Stimulated activated CD4-positive, alpha-beta T cell treated with anti-CD3 and anti-CD28 coated beads, Interleukin-4, amount 100 ng/mL, for 24 hours (primary cell): ENCODE measurements at places on chromosomes 12 and 14.

DNA sequence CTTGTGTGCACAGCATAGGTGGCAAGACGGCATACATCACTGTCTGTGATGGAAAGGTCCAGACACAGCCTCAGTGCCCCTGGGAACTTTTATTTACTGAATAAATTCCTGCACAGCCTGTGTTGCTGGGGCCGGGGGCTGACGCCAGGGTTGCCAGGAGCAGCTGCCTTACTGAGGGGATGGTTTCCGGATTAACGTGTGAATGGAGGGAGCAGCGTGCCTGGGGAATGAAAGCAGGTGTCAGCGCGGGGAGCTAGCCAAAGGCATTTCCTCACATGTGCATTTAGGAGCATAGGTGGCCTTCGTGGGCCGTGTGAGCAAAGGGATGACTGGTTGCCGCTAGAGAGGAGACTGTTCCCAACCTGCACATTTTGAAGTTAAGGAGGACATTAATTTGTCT is 41.6 kb downstream of the SFSWAP start:
- DNase-seq: no peak

DNA sequence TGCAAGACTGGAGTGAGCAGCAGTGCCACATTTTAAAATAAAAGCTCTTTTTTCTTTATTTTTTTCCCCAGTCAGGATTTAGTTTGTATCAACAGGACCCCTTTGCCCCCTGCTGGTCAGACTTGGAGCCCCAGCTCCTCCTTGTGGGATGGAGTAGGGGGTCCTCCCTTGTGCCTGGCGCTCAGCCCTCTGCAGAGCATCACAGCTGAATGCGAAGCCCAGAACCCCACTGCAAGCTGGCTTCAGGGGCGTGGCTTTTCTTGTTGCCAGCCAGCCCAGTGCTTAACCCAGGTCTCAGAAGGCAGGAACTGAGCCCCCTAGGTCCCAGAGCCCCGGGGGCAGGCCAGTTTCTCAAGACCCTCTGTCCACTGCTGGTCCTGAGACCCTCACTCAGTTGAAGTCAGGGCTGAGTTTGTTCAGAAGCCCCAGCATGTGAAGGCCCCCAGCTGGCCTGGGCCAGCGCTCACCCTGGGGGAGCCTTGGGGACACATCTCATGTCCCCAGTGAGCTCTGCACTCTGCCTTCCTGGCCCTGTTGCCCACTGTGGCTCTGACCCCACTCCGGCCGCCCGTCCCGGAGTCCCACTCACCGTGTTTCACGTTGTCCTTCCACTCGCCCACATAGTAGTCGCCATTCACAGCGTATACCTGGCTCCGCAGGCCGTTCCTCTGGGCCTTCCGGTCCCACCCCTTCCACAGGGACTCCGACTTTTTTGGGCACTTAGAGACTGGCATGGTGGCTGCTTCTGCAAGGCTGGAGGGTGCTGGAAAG is 519 bp downstream of the MORN3 start:
- DNase-seq: peak; percentile 68

DNA sequence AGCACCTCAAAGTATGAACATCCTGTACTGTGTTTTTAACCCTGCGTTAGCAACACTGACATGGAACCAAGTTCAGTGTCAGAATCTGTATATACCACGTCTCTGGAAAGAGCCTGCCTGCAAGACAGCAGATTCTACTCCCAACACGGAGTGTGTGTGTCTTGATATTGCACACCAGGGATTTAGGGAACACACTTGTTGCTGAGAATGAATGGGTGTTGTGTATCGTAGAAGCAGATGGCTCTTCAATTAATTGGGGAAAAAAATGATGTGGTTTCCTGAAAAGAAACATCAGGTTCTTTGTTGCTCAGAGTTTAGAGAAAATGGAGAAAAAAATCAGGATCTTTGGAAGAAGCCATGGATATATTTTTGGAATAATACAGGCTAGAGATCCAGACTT is 170.8 kb downstream of the EGLN3 start:
- no peak for DNase-seq

DNA sequence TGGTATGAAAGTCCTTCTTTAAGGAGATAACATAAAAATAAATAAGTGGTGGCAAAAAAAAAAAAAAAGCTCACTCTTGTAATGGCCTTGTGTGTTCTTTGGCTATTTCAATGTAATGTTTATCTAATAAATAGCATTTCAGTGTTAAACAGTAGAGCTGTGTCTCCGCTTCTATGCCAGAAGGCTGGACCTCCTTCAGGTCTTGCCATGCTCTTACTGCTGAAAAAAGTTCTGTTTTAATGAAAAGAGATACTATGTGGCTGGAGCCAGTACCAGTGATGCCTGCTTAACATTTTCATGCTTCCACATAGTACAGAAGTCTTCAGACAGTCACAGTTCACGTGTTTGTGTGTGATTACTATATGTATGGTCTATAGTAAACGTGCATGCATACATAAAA is 74.1 kb upstream of the PRICKLE1 start:
- DNase-seq: no peak

GRCh38 chr14:69780092-69780491 is 13.2 kb downstream of the SRSF5 start:
- no peak for DNase-seq

DNA sequence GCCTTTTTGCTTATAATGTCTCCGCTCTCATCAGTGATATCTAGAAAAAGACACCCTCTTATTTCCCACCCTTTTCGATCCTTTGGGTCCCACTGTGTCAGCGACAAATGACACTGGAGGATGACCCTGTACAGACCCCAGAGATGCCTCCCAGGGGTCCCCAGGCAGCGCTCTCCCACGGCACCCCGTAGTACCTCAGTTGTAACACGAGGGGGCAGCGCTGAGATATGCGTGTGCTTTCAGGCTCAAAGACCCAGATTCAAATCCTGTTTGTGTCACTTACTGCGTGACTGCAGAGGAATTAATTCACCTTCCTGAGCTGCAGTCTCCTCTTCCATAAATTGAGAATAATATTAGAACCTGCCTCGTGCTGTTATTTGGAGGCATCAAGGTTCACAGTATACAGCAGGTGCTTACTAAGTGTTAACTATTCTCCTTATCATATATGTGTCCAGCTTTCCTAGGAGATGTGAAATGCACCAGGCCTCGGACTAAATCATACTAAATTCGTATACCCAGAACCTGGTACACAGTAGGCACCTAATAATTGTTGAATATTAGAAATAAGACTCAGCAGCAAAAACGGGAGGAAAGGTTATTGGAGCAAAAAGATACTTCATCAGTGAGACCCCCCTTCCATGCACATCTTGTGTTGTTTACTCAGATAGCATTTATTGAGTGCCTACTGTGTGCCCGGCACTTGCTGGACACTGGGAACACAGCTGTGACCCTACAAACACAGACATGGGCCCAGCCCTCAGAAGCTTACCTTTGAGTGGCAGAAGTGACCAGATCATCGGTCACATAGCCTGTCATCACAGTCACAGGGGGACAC is 99.9 kb downstream of the PHETA1 start:
- peak; percentile 9 for DNase-seq

- DNase-seq: no peak
Observed at GRCh38 chr12:68081561-68081960, 78.0 kb downstream of the IFNG start.

- peak; percentile 53 for DNase-seq
Observed at GRCh38 chr12:95218150-95219133, 835 bp downstream of the VEZT start.

DNA sequence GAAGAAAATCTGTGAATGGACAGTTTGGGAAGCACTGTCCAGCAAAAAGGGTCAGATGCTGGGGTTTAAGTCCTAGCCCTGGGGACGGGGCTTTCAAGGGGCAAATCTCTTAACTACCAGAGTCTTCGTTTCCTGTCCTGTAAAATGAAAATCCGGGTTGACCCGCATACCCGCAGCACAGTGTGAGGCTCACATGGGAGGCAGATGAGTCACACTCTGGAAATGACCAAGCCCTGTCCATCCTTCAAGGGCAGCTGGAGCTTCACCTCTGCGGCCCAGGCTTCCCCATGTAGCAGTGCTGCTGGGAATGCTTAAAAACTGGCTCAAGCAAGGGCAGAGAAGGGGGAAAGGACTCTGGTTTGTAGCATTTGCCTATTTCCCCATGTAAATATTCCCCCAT is 19.0 kb downstream of the FAM181A start:
- DNase-seq: no peak

DNA sequence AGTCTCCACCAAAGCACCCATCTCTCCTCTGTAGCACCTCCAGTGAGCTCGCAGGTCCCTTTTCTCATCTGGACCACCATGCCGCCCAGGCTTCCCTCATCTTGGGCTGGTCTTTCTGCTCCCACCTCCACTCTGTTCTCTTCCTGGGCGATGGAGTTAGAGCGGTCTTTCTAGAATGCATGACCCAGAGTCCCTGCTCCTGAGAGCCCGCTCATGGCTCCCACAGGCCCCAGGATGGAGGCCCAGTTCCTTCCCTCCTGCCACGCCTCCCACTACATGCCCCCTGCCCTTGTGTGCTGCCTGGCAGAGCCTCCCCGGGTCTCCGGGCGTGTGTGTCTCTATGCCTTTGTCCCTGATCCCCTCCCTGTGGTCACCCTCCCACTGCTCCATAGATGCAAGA is 100.7 kb upstream of the RTL1 start:
- DNase-seq: no peak

DNA sequence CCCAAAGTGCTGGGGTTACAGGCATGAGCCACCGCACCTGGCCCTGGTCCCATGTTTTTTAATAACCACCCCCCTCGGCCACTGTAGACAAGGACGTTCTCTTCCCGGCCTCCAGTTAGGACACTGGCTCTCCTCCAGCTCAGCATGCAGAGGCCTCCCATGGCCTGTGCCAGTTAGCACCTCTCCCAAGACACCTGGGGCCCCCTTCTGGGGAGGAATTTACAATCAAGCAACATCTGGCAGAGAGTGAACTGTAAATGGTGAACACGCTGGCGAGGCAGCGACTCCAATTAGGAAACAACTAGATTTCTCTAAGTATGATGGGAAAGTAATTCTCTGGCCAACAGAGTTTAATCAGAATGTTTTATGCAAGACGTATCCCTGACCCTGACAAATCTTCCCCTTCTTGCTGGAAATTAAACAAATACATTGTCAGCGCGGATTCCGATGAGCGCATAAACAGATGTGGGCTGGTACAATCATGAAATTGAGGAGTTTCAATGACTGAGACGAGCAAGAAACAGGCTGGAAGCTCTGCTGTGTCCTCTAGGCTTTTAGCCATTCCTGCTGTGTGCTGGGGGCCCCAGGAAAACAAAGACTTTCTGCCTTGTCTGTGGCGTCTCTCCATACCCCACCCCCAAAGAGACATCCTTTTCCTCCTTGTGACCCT is 61.7 kb upstream of the DLK1 start:
- no peak for DNase-seq

DNA sequence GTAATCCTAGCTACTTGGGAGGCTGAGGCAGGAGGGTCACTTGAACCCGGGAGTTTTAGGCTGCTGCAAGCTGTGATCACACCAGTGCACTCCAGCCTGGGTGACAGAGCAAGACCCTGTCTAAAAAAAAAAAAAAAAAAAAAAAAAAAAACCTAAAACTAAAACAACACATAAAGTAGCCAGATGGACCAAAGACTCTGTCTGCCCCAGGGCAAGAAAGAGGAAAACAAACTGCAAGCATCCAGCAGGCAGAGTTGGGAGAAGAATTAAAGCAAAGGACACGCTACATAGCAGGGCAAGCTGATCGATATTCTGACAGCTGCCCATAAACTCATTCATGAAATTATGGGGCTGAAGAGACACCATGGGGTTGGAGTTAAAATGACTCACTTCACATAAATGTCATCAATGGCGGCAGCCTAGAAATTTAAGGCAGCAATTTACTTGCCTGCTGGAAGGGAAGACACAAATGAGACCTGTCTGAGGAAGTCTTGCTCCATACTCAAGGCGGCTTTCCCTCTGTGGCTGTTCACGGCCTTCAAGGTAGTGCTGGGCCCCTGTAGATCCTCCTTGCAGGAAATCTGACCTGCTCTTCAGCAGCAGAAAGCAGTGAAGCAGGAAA is 259.1 kb upstream of the FKBP4 start:
- no peak for DNase-seq

DNA sequence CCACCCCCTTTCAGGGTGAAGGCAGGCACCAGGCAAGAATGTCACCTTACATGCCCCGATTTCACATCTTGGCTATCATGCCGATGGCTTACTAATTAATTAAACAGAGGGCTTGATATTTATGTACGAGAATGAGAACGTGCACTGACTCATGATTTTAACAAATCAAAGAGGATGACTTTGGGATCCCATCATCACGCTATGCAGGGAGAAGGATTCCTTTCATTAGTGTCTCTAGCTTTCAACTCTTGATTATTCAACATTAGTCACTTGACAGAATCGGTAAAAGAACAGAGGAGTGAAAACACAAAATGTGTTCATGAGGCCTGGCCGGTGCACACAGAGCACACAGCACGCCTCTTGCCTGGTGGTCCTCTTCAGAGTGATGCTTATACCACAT is 80.6 kb downstream of the PRKAB1 start:
- DNase-seq: no peak

DNA sequence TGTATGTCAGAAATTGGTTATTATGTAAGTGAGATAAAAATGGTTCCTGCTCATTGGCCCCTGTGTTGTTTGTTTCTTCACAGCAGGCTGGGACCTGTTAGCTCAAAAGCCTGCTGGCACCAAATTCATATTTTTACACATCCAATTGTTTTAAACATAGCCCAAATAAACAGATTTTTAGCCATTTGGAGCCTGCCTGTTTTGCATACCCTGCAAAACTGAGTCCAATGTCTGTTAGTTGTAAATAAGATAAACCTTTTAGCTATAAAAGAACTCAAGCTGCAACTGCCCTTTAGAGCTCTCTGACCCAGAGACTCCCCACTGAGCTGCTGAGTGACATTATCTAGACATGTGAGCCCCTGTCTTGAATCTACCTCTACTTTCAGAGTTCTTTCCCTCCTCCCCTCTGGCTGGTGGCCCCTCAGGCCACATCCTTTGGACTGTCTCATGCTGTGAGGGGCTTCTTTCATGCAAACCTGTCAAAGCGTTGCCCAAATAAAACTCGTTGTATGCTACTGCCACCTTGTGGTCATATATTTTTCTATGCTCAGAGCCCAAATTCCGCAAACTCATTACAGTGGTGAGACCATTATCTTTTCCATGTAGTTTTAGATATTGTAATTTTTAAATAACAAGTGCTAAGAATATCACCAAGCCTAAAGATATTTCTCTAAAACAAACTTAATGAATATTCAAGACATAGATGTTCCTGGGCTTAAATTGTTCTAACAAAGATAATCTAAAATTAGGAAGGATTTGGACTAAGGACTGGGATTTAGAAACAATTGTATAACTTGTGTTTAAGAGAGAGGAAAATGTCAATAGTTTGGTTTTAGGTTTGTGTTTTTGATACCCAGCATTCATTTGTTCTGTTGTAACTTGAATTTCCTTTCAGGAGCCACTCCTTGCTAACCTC is 337.9 kb downstream of the AACS start:
- no peak for DNase-seq

GRCh38 chr12:69623970-69624369 is 13.3 kb upstream of the LRRC10 start:
- DNase-seq: no peak

GRCh38 chr14:104244221-104245011 is 106.0 kb downstream of the KIF26A start:
- peak; percentile 0 for DNase-seq
